ENCODE measurements at places on chromosomes 5 and 9.

DNA sequence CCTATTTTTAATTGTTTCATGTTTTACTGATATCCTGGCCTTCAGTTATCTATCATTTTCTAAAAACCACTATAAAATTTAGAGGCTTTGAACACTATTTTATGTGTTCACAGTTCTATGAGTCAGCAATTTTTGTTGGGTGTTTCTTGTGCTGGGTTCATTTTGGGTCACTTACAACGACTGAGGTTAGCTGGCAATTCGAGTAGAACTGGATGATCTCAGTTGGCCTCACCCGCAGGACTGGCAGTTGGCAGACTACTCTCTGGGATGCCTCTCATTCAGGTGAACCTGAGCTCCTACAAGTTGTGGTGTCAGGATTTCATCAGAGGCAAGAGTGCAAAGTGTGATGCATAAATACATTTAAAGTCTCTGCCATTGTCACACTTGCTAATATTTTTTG, 151.0 kb upstream of the PAPPA start:
- no peak for DNase-seq

DNA sequence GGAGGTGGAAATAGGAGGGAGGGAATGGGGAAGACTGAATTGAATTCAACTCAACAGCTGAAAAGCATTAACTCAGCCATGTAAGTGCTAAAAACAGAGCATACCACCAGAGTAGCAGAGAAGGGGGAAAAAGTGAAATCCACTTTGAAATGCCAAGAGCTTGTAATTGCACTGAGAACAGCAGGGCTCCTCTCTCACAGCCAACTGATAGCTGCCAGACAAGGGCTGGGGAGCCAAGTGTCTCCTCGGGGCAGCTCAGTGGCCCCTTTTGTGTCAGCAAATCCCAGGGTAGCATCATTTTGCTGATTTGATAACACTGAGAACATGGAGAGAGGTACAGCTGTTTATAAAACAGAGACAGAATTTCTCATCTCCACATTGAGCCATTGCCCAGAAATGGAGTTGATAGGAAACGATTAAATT, 182.5 kb downstream of the FRMD3 start:
- DNase-seq: no peak

- no peak for DNase-seq
Observed at GRCh38 chr5:147248561-147248960, 13.7 kb downstream of the STK32A start.

GRCh38 chr5:131998431-131999040, 12.9 kb downstream of the ACSL6 start:
- DNase-seq: no peak

DNA sequence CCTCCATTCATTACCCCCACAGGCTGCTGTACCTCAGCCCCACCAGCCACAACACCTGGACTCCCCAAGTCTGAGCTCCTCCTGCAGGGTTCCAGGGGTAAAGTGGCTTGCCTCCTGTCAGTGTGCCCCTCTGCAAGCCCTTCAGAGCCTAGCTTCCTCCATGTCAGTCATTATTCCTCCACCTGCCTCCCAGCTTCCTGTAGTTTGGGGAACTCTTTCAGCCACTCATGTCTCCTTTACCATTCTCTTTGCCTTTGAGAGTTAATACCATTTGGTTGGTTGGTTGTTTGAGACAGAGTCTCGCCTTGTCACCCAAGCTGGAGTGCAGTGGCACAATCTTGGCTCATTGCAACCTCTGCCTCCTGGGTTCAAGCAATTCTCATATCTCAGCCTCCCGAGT, 36.2 kb downstream of the IRF1 start:
- no peak for DNase-seq

- DNase-seq: no peak
Observed at GRCh38 chr9:69546265-69546664, 125.9 kb downstream of the APBA1 start.

GRCh38 chr5:155871623-155872022, 455.3 kb upstream of the SGCD start:
- DNase-seq: no peak

DNA sequence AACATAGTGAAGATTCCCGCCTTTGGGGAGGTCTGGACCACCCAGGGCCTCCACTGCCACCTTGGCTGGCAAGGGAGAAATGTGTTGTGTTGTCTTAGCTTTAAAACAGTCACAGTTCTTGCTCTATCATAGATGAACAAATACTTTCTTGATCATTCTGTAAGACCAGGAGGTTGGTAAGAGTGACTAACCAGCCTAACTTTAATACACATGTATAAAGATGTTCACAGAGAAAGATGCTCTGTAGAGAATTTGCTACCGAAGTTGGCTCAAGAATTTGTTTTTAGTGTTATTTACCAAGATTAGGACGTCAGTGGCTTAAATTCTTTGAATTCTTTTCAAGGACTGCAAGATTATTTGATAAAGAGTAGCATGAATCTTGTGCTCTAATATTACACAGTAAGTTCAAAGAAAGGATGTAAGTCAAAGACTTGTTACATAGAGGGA, 28.4 kb downstream of the GLRX start:
- no peak for DNase-seq

DNA sequence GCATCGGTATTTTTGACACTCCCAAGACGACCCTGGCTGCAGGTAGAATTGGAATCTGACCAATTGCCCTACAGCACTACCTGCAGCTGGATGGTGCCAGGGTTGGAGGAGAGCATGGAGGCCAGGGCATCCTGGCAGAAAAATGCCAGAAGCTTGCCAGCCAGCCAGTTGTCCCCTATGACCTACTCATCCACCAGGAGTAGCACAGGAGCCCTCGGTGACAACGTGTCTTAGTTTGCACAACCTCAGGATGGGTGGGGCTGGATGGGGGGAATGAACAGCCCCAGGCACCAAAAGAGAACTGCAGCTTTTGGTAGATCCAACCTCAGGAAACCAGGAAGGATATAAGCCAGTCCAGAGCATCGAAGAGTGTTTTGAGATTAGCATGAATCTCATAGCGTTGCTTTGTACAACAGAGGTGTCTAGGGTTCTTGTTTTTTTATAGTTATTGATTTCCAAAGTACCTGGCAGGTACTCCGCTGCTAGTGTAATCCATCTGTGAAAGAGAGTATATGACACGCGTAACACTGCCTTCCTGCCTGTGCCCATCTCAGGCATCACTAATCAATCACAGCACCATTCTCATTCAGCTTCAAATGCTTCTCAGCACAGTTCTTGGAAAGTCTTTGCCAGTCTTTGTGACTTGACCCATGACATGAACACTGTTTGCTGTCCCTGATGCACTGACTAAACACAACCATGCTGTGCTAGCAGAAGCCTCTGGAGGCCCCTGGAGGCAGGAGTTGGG, 36.7 kb upstream of the ASS1 start:
- DNase-seq: no peak

DNA sequence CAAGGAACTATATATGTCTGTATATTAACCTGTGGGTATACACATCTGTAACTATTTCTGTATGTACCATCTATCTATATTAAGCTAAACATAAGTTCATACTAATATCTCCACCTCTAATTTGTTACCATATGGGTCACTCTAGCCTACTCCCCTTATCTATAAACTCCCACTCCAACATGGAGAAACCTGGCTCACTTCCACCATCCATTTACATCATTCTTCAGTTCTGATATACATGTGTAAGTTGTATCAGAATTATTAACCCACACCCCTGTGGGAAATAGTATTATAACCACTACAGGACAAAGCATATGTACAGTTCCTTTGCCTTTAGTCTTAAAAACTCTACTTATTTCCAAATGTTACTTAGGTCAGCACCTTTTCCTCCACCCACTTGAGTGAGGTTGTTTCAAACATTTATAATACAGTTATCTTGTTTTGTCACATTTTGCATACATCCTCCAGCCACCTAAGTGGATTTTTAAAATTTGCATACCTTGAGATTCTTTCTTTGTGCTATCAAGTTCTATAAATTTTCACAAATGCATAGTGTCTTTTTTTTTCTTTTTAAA, 10.6 kb downstream of the NDFIP1 start:
- DNase-seq: no peak

- DNase-seq: no peak
Observed at GRCh38 chr9:84111726-84112125, 131.1 kb downstream of the RMI1 start.

DNA sequence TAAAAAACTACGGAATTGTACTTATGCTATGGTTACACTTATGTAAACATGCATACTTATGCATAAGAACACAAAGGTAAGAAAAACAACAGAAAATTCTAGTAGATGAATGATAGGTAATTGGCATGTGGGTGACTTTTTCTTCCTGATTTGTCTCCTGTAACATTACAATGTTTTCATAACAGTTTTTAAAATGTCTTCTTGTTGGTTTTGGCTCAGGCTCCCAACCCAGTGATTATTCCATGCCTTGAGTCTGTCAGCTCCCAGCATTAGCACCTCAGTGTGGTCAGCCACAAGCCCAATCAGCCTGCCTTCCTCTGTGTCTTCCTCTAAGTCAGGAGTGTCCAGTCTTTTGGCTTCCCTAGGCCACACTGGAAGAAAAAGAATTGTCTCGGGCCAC, 7.9 kb upstream of the FOXE1 start:
- DNase-seq: no peak

GRCh38 chr5:39031041-39031440, 43.2 kb downstream of the RICTOR start:
- no peak for DNase-seq

All from activated gamma-delta T cell treated with Interleukin-2 at 50 U/mL for 16 hours (primary cell).